ENCODE measurements at places on chromosomes 7 and 10. TPM values are rescaled to one million over a fixed set of nuclear protein-coding genes. Genes with fewer than 3 reads are reported as not detected.

The MRLN gene
- not detected for polyA plus RNA-seq

The ZNF37A gene
- 8.3 TPM for polyA plus RNA-seq

The SRRM3 gene
- polyA plus RNA-seq: 0.91 TPM

The ANKRD7 gene
- 1.6 TPM for polyA plus RNA-seq

GRCh38 chr10:101235766-101236165 lies 6.5 kb upstream of the LBX1 start:
- no peak for DNase-seq

GRCh38 chr10:23439452-23439960 lies 631 bp downstream of the OTUD1 start:
- peak; percentile 61 for DNase-seq

- DNase-seq: no peak
These were observed 41.4 kb downstream of the CSTF2T start for GRCh38 chr10:51658000-51658399.

- DNase-seq: no peak
These were observed 1280.1 kb downstream of the TYW1 start for GRCh38 chr7:68276725-68277124.

DNA sequence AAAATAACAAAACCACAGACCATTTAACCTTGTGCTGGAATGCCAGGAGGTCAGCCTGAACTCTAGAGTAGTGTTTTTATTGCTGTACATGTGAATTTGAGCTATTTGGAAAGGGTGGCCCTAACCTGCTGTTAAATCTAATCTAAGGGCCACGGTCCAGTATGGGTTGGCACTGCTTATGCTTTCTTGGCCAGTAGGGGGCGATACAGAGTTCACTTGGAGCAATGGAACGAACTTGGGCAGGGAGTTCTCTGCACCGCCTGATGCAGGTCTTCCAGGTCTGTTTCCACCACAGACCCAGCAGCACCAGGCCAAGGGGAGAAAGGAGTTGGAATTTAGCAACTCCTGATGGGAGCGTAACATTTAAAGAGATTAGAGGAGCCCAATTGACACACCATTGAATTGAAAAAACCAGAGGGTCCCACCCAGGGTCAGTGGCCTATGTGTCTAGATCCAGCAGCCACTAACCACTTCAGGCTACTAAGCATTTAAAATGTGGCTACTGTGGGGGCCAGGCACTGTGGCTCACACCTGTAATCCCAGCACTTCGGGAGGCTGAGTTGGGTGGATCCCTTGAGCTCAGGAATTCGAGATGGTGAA lies 75.7 kb upstream of the EFCAB10 start:
- DNase-seq: peak; percentile 56

DNA sequence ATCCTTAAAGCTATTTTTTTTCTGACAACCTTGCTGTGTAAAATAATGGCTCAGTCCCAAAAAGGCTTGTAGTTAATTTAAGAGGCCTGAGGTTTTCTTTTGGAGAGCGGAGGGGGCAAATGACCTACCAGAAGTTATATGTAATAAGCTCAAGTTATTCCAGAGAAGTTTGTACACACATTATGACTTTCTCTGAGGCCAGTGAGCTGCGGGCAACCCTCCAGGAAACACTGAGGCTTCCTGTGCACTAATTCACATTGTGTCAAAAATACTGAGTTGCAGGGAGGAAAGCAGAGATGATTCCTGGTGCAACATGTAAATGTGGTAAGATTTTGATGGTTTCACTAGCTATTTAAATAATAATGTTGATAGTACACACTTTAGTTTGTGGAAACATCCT lies 188.6 kb downstream of the DIP2C start:
- DNase-seq: peak; percentile 57

DNA sequence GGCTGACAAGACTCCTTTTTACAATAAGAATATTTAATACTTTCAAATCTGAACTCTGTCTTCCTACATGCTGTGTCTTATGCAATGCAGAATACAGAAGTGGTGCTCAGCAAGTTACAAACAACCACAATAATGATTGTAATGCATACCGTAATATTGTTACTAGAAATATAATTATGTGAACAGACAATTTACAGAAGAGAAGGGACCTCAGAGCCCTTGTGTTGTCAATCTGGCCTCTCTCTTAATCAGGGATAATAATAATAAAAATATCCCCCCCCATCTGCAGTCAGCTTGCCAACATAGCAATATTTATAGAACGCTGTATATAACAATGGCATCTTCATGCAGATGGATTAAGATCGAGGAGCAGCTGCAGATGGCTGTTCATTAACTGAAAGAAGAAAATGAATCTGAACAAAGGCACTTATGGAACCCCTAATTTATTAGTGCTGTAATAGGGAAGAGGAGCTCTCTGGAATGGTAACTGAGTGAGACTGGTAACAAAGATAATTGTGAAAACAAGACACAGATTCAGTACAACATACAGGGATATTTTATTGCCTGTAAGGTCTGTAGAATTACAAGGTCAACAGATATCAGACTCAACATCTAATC lies 106.3 kb downstream of the TMEM26 start:
- no peak for DNase-seq

GRCh38 chr10:101972761-101973160 lies 83.2 kb downstream of the ARMH3 start:
- DNase-seq: no peak

DNA sequence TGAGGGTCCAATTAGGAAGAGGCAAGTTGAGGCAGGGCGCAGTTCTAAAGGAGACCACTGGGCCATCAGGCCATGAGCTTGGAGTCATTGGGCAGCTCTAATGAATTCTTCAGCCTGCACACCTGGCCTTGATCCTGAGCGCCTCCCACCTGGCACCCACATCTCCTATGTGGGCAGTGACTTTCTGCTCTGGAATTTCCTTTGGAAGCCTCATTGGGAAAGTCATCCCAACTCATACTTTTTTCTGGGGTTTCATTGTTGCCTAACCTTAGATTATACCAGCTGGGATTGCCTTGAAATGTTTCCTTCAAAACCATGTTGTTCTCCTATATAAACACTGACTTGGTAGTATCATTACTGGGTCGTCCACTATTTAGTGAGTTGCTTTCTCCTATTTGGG lies 54.1 kb downstream of the PLPP4 start:
- peak; percentile 76 for DNase-seq

DNA sequence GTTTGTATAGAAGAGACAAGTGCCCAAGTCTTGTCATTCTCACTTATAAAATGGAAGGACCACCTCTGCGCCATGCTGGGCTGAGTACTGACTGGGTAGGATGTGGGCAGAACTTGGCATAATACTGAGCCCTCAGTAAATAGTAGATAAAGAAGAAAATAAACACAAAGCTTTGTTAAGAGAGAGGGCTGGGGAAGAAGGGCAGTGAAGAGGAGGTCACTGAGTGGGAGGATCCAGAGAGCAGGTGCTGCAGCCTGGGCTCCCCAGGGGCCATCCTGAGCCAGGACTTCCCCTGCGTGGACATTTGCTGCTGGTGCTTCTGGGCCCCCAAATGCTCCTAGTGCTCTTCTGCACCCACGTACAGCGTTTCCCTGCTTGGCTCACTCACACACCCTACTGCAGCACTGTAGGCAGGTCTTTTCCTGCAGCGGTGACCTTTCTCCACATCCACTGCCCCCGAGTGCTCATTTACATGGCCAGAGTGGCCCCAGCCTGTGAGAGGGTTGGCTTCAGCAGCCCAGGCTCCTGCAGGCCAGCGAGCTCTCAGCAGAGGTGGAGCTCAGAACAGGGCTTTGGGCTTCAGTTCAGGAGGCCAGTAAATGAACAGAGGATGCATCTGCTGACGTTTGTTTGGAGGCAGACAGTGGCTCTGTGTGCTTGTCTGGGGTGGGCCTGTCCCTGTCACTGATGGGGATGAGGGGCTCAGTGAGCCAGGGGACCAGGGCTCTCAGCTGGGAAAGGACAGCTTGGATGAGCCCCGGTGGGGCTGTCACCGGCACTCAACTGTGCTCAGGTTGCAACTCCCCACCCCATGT lies 164.6 kb downstream of the ADARB2 start:
- DNase-seq: peak; percentile 1

Data from GM23248 (cell line).